RWPE1 (cell line): ENCODE measurements at places on chromosomes 6 and 20.

DNA sequence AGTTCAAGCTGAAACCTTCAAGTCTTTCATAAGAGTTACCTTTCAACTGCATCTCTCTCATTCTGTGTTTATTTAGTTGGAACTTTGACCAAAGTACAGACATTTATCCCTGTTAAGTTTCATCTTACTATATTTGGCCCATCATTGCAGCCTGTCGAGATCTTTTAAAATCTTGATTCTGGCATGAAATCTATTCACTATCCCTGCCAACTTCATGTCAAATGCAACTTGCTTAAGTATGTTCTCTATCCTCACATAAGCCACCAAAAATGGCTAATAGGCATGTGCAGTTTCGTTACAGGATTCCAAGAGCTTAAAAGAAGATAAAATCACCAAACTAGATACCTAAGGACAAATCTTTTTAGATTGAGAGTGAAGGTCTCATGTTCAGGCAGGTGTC lies 117.5 kb upstream of the KCNQ5 start:
- DNase-seq, result no peak

GRCh38 chr6:136761227-136761922 lies 30.9 kb downstream of the MAP3K5 start:
- no peak for DNase-seq

DNA sequence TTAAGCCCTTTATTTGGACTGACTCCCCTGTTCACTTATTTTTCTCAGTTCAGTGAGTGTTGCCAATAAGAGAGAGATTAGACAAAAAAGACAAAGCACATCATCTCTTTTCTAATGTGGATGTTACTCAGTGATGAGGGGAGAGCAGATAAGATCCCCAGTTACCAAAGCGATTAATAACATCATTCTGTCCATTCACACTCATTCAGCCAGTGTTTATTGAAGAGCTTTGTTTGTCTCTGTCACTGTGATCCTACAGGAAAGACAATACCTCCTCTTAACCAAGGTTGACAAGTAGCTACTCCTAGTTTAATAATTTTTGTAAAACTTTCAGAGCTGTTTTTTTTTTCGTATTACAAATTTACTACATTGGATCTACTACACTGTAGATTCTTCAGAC lies 163.0 kb downstream of the EYA4 start:
- no peak for DNase-seq

GRCh38 chr6:34176261-34177031 lies 30.6 kb upstream of the GRM4 start:
- DNase-seq, result no peak

DNA sequence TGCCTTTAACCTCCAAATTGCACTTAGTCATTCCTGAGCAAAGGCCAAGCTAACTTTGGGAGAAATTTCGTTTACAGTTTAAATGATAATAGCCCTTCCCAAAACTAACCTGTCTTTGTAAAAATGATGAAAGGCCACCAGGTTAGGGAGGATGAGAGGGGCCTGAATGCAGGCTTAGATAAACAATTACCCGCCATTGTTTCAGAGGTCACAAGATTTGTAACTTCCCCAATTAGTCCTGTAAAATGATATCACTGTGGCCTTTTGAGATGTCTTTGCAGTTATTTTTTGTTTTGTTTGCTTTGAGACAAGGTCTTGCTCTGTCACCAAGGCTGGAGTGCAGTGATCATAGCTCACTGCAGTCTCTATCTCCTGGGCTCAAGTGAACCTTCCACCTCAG lies 26.3 kb downstream of the GNL1 start:
- DNase-seq, result no peak

DNA sequence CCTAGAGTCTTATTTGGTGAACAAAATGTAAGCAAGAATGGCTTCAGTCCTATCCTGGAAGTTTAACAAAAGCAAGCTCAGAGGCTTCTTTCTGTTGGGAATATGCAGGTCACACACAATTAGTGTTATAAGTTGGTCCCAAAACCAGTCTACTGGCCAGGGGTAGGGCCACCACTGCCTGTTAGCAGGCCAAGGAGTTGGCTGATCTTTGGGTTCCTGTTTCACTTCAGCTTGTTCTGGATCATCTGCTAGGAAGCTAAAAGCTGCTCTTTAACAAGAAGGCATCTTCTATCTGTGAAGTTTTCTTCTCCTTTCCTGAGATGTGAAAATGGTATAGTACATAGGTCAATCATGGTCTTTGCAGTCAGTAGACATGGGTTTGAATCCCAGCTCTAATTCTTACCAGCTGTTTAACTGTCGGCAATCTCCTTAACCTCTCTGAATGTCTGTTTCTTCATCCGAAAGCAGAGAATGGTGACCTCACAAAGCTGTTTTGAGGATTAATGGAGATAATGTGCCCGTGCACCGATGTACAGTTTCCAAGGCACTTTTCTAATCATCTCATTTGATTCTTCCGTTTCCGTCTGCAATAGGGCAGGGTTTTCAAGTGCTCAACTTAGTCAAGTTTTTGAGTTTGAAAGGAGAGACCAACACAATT lies 271.2 kb upstream of the TAB2 start:
- no peak for DNase-seq

DNA sequence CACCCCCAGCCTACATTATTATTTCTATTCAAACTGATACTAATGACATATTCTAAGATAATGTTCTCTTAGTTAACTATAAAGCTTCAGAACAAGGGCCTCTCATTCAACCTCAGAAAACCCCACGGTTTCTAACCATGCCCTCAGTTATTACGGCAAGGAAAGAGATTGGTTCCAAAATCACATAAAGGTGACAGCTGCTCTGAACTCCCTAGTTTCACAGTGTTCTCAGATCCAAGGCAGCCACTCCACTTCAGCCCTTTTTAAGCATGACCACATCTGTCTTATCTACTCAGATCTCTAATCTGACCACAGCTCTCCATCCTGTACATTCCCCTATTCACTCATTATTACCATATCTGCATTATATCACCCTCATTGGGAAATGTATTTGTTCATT lies 98.8 kb upstream of the CEP85L start:
- DNase-seq, result no peak

GRCh38 chr6:159174263-159174969 lies 5.2 kb downstream of the FNDC1 start:
- DNase-seq, result peak; percentile 67

- no peak for DNase-seq
Observed at GRCh38 chr6:26476896-26477295, 19.1 kb downstream of the BTN2A1 start.

DNA sequence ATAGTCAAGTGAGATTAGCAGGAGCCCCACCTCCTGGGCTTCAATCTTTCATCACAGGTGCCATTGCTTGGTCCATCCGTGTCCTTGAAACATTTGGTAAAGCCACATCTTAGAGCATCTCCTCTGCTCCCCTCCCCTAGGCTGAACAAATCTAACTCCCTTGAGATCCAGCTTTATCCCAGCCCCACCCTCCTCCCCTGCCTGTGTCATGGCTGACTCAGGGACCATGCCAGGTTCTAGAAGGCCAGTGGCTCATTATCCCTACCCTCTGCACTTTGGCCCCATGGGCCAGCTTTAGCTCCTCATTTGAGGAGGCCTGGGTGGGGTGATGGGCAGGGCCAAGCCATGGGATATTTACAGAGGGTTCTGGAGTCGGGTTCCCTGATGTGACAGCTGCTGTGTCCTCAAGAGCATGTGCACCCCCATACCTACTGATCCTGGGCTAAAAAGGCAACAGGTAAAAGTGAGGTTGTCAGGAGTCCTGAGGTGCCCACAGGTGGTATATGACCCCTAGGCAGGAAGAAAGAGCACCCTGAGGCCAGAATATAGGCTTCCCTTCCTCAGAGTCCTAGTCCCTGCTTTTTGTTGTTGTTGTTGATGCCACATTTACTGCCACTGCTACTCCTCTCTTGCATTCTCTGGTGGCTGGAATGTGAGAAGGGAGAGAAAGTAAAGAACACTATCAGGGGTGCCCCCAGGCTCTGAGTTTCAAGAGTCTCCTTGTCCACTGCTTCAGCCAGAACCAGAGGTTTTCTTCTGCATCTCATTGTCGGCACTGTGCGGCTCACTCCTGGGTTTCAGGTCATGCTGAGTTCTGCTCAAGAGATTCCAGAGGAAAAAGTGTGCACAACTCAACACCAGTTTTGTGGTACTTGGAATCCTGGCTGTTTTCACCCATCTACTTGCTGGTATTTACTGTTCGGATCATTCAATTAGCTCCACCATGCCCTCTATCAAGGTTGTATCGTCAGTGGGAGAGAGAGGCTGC lies 228.4 kb downstream of the LRFN2 start:
- DNase-seq, result no peak

DNA sequence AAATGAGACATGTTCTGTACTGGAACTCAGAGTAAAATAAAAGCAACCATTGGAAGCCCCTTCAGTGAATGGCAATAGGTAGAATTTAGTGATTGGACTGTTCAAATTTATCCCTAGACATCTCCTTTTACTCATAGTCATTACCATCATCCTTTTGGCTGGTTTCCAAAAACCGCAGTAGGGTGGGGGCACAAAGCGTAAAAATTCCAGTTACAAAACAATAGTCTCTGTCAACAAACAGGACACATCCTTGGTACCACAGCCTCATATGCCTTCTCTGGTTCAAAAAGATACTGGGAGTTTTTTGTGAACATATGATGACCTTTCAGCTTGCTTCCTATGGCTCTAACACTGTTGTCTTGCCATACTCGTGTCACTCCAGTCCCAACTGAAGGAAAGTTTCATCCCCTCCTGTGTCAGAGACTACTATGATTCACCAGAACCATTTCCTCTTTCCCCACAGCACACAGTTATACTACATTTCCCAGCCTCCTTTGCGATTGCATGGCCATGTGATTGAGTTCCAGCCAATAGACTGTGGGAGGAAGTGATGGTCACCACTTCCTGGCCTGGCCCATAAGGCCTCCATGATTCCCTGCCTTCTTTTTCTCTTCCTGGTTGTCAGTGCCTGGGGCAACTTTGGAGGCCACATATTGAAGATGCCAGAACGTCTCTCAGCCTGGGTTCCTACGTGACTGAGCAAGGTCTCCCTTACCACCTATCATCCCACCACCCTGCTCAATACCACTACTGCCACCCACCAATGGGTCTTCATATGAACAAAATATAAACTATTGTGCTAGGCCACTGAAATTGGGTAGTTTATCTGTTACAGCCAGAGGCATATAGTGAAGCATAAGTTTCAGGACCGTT lies 162.4 kb downstream of the ID4 start:
- peak; percentile 4 for DNase-seq

GRCh38 chr6:34553750-34554149 lies 2.4 kb downstream of the SPDEF start:
- no peak for DNase-seq
